ENCODE measurements at places on chromosomes 12 and 14.

GRCh38 chr12:116691205-116691604, 46.7 kb downstream of the SPRING1 start:
- no peak for DNase-seq

GRCh38 chr14:93462479-93462878, 31.7 kb downstream of the UNC79 start:
- no peak for DNase-seq

GRCh38 chr12:101789171-101789570, 41.6 kb downstream of the GNPTAB start:
- no peak for DNase-seq

DNA sequence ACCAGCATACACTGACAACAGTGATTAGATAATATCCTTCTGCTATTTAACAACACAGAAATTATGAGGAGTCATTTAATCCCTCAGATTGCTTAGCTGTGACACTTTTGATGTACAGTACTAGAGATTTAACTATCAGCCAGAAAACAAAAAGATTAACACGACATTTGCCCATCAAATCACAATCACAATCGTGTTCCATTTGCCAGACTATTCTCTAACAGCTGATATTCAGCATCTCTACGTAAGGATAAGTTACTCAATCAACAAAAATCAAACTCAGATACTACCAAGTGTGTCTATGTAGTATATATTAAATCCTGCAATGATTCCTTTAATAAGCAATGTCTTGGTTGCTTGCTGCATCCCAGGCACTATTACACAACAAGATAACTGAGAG, 558.7 kb upstream of the USP15 start:
- DNase-seq = no peak

- DNase-seq = no peak
Measured at GRCh38 chr14:75981426-75982265, at the start of gene TGFB3. Gene TGFB3, minus strand, starts transcription at chr14:75981995. Its CDS starts 1,102 bp downstream, at chr14:75980893.

DNA sequence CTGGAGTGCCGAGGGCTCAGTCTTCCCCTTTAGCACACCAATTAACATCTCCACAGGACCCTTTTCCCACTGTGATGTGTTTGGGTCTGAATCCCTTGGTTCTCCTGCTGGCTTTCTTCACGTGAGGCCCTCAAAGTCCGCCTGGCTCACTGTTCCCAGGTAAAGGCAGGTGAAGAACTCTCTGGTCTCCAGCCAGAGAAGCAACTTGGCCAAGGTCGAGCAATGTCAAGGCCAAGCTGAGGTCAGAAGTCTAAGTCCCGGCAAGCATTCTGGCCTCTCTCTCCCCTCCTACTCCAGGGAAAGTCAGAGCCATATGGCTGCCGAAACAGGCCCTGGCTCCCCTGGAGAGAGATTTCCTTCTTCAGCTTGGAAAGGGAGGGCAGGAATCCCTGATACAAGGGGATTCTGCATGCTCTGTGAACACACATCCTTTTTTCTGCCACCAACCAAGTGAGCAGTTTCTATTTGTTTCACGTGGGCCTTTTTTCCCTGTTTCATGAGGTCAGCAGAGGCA, 61.4 kb upstream of the ESRRB start:
- no peak for DNase-seq

GRCh38 chr12:113612076-113612728, 140.5 kb upstream of the LHX5 start:
- DNase-seq = no peak

DNA sequence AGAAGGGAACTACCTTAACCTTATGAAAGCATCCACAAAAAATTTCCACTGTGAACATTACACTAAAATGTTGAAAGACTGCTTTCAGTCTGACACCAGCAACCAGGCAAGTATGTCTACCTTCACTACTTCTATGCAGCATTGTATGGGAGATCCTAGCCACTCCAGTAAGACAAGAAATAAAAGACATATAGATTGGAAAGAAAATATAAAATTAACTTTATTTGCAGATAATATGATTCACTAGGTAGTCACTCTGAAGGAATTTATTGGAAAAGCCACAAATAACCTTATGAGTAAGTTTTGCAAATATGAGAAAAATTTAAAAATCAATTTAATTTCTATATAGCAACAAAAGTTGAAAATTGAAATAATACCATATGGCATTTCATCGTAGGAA, 172.0 kb downstream of the RERGL start:
- DNase-seq = no peak

DNA sequence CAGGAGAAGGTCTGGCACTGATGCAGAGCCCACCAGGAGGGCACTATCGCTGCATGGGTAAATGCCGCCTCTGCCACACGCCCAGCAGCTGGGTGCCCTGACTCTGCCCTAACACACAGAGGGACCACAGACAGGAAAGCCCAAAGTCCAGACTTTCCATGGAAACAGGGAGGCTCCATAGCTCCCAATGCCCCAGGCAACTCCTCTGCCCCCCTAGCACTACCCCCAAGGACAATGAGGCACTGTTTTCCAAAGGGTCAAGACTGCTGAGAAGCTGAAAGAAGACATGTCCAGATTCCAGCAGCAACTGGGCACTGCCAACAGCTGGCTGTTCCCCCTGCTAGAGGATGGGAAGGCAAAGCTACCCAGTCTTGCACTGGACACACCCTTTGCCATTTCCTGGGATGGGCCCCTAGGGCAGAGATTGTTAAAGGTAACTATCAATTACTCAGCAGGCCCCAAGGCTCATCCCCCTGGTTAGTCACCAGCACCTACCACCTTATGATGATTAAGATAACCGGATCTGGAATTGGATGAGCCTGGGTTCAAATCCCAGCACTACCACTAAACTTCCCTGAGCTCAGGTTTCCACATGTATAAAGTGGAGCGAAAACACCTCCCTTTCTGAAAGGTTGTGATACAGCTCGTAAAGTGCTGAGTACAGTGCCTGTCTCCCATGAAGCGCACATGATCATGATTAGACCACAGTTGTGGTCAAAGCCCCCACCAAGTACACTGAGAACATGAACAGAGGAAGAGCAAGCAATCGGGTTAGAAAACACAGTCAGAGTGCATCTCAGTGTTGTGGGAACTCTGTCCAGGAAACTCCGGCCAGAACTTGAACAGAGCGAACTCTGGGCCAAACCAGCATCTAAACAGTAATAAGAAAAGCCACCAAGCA, 3.3 kb downstream of the PXN start:
- no peak for DNase-seq

GRCh38 chr14:60487211-60487610, 1.3 kb upstream of the C14orf39 start:
- DNase-seq = no peak

DNA sequence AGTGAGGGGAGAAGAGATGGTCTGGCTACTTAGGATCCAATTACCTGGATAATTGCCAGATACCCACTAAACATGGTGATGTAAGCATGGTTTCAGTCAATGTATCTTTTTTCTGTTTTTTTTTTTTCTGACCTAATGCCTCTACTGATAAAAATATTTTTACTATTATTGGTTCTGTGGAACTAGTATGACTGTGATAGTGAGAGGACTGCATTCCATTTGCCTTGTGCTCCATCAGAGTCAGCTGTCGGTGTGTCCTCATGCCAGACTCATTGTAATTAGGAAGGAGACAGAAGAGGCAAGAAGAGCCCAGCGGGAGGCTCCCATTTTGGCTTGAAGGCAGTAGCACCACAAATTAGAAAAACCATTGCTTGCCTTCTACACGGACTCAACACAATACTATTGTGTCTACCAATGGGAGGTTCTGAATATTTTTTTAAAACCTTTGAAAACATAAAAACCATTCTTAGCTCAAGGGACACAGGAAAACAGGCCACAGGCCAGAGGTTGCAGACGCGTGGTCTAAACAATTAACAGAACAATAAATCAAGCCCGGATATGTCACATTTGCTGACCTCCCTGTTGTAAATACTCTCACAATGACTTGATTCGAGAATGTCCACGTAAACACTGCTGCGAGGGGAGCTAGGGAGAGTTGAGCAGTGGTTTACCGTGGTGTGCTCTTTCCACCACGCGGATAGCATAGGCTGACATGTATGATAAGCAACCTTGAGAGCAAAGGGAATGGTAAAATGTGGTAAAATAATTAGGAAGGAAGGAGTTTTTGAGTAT, 13.5 kb upstream of the DCP1B start:
- DNase-seq = no peak

- DNase-seq = no peak
Measured at GRCh38 chr12:87866578-87867292, 162.5 kb downstream of the C12orf50 start.

DNA sequence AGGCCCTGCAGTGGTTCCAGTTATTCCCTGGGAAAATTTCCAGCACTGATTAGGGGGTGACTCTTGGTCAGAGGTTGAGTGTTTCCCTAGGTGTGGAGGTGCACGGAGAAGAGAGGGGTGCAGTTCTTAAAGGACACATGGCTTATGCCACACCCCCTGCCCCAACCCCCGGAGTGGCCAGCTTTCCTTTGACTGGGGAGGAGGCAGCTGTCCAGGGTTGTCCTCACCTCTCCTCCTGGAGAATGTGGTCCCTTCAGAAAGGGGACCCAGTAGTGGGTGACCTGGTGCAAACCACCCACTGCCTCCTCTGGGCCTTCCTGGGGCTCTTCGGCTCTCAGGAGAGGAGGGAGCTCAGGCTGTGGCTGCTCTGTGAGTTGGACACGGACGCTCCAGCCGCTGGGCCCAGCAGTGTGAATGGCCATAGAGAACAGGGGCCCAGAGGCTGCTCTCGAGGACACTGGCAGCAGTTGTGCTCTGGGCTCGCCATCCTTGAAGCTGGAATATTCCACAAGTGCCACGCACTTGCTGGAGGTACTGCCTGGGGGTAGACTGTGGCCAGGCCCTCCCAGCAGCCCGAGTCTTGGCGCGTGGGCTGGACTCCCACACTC, 13.6 kb downstream of the PACS2 start:
- no peak for DNase-seq

DNA sequence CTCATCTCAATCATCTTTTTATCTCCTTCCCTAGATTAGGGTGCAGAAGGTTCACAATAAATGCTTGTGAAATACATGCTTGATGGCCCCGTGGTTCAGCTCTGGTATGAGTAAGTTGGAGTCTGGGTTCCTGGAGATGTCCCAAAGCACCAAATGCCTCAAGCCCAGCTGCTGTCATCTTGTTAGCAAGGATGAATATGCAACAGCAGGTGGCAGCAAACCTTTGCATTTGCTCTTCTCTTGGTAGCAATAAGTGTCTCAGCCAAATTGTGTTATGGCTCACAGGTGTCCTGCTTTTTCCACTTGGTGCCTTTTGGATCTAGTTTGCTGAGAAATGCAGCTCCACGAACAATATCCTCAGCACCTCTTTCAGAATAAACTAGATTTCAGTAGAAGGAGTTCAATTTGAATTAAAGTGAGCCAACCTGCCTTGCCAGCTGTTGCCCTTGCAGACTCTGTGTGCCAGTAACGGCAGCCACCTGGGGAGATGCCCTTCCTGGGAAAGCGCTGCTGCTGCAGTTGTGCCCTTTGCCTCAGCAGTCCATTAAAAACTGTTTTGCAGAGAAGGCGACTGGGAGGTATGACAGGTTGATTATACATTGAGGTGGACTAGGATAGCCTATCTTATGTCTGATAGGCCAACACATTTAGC, 417.3 kb downstream of the SNAPC1 start:
- DNase-seq = no peak

GRCh38 chr14:77478796-77479195, 19.8 kb downstream of the ISM2 start:
- no peak for DNase-seq

GRCh38 chr12:120584343-120585149, 3.3 kb upstream of the POP5 start:
- DNase-seq = peak; percentile 29

DNA sequence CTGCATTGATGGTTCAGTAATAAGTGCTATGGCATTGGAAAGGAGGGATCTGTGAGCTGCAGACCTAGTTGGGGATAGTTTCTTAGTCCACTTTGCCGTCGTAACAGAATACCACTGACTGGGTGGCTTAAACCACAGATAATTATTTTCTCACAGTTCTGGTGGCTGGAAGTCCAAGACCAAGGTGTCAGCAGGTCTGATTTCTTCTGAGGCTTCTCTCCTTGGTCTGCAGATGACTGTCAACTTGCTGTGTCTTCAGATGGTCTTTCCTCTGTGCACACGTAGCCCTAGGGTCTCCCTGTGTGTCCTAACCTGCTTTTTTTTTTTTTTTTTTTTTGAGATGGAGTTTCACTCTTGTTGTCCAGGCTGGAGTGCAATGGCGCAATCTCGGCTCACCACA, 126.1 kb downstream of the MYRFL start:
- no peak for DNase-seq

DNA sequence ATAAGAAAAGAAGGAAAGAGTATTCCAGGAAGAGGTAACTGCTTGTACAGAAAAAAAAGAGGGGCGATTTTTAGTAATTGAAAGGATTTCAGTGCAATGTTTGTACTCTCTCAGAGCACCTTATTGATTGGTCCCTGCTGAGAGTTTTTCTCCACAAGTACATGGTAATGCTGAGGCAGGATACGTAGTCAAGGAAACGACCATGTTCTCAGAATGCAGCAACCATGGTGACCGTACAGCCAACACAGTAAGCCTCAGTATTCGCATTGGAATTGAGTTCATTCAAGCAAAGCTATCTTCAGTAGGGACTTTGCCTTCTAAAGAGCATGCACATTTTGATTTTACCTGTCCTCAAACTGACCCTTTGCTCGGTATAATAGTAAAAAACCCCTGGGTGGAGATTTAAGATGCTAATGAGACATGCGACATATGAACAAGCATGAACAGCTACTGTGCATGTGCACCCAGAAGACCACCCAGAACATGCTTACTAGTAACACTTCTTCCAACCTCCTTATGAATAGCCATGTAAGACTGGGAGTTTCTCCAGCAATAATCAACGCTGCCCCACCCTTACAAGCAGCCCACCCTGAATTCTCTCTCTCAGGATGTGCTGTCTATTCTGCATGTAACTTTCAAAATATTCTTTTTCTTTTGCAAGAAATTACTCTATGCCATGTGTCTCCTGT, 6.2 kb upstream of the SLC41A2 start:
- DNase-seq = no peak

DNA sequence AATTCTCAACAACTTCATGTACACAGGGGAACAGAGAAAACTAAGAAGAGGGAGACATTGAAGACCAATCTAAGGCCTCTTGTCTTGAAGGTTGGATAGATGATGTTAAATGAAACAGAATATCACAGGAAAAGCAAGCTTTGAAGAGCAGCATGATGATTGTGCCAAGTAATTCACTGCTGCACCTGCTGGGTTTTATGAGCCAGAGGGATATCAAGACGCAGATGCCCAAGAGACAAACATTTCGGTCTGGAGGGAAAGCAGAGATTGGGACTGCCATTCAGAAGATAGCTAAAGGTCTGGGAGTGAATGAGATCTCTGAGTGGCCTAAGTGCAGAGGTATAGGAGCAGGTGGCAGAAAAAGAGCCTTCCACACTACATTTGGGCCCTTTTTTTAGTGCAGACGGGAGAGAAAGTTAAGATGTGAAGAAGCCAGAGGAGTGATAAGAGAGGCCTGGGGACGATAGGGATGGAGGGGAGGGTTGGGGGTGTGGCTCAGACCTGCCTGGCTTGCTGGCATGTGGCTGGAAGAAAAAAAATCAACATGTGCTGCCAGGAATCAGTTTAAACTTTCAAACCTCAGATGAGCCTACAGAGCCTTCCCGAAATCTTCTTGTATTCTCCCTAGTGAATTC, 200.6 kb downstream of the AEBP2 start:
- no peak for DNase-seq

GRCh38 chr14:39228044-39228443, 5.7 kb upstream of the MIA2 start:
- DNase-seq = no peak

All from central memory CD8-positive, alpha-beta T cell (primary cell).